ENCODE measurements at places on chromosomes 2 and 18.

- DNase-seq = no peak
Observed at GRCh38 chr18:75261430-75262223, 51.0 kb downstream of the TSHZ1 start.

DNA sequence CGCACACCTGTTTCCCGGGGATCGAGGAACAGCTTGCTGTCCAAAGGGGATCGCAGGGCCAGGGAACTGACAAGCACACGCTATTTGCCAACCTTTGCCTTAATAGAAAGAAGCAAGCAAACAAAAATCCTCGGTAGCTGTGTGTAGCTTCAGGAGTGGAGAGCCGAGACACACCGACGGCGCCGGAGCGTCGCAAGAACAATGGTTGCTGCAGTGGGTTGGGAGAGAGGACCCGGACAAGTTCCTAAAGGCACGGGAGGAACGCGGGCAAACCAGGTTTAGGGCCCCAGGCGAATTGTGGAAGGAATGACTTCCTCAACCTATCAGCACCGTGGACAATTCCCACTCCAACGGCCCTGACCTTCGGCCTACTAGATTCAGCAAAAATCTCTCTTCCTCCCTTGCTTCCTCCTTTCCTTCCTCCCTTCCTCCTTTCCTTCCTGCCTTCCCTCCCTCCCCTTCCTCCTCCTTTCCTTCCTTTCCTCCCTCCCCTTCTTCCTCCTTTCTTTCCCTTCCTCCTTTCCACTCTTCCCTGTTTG, 4.9 kb upstream of the NEUROD1 start:
- no peak for DNase-seq

GRCh38 chr2:120786038-120786960, 50.6 kb downstream of the GLI2 start:
- no peak for DNase-seq

GRCh38 chr18:51250006-51250405, 52.5 kb upstream of the MEX3C start:
- no peak for DNase-seq

GRCh38 chr18:62754026-62754425, 38.7 kb downstream of the PHLPP1 start:
- DNase-seq = no peak

GRCh38 chr18:6609666-6610264, 119.8 kb upstream of the ARHGAP28 start:
- DNase-seq = no peak

DNA sequence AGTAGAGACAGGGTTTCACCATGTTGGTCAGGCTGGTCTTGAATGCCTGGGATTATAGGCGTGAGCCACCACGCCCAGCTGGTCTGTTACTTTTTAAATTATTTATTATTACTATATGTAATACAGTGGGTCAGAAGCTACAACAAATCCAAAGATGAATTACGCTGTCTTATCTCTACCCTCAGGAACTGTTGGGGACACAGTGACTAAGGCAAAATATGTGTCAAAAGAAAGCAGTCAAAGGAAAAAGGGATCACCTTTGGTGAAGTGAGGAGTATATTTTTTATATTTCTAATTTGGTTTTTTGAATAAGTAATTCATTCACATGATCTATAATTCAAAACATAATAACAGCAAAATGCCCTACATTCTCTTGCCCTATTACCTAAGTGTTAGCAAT, 4.7 kb downstream of the CREB1 start:
- DNase-seq = no peak

All from esophagus squamous epithelium (tissue), 5 donors.